Activated CD8-positive, alpha-beta memory T cell treated with anti-CD3 and anti-CD28 coated beads for 48 hours (primary cell): ENCODE measurements at places on chromosomes 2 and 18.

GRCh38 chr2:19859565-19859964, 42.2 kb downstream of the TTC32 start:
- DNase-seq: no peak

DNA sequence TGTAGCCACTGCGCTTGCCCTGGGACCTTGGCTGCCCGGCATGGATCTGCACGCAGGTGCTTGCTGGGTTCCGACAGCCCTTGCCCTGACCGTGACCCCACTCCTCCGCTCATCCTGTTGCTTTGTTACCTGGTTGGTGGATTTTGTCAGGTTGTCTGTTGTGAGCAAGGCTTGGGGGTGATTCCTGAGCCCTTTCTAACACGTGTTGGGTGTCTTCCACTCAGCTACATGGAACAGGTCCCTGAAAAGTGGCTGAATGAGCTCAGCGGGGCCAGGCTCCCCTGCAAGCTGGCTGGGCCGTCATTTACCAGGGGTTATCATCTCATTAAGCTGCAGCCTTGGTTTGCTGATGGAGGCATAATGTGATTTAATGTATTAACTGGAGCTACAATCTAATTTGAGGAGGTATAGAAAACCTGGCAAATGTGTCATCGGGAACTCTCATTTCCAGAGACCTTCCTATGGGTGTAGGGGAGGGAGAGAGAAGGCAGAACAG, 24.6 kb downstream of the RAMP1 start:
- no peak for DNase-seq

DNA sequence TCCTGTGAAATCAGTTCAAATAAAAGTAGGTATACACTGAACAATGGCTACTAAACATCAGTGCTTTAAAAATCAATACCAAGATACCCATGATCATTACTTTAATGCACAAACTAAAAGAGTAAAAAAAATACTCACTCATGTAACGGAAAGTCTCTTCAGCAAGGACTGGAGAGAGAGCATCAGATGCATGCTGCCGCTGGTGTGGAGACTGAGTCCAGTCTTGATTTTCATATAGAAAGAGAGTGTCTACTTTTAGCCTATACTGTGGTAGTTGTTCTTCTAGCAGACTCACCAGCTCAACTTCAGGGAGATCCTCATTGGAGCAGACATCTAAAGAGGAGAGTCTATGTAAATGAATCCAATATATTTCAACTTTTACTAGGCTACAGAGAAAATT, 44.0 kb downstream of the TRAK2 start:
- no peak for DNase-seq

- no peak for DNase-seq
These were observed 202 bp downstream of the MCEE start for GRCh38 chr2:71129902-71130151.

- DNase-seq: no peak
These were observed 26.3 kb downstream of the MRPL35 start for GRCh38 chr2:86225581-86225980.

DNA sequence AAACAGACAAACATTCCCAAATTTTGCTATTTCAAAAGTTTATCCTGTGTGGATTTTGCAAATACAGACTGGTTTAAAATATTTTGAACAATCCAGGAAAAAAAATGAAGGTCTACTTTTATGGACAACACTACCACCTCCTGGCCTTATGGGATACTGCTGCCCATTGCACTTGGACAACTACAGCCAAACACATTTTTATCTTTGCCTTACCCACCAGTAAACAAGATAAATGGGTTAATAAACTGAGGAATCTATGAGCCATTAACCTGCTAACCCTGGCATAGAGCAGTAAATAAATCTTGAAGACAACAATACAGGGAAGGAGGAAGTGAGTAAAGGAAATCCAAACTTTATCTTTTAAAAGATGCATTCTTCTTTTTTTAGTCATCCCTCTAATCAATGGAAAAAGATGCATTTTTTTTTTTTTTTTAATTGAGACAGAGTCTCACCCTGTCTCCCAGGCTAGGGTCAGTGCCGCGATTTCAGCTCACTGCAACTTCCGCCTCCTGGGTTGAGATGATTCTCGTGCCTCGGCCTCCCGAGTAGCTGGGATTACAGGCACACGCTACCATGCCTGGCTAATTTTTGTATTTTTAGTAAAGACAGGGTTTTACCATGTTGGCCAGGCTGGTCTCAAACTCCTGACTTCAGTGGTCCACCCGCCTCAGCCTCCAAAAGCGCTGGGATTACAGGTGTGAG, 2.1 kb upstream of the SPIRE1 start:
- no peak for DNase-seq

DNA sequence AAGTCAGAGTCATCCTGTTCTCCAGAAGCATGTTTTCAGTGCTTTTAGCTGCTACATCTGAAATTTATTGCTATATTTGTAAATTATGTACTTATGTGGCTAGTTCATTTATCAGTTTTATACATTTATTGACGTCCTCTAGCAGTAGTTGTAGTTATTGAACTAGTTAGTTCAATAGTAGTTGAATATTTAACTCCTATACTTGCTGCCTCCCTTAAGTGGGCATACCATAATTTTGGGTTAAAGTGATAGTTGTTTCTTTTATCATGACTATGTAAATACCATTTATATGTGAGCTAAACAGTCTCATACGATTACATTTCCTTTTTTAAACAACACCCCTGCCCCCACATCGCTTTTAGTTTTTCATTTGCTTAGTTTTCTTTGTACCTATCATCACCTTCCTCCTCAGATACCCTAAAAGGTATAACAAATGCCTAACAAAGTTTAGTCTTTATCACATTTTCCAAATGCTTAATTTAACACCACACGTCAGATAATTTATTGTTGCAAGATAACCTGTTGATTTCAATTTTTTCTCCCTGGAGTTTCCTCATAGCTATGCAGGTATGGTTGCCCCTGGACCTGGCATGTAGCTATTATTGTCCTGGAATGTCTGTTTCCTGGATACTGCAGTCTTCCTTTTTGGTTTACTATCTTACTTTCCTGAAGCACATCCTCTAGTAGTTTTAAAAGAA, 8.8 kb downstream of the MAP4K4 start:
- DNase-seq: no peak

GRCh38 chr2:137942833-137943677, 21.2 kb upstream of the HNMT start:
- DNase-seq: no peak

GRCh38 chr2:217158928-217159327, 299.1 kb upstream of the TNP1 start:
- no peak for DNase-seq

DNA sequence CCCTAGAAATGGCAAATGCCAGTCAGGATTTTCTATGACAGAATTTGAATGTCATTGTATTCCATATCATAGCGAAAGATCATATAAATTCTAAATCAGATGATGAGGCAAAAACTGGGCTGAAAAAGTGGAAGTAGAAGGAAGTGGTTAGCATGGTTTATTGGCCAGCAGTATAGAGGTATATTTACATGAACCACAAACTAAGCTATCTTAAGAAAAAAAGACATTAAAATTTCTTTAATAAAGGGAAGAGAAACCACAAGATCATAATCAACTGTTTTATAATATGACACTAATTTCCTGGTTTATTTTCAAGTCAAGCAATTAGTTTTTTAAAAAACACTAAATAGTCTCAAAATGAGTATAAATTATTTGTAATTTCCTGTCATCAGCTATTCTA, 123.2 kb upstream of the LRP1B start:
- no peak for DNase-seq

GRCh38 chr2:714005-714741, 37.0 kb upstream of the TMEM18 start:
- DNase-seq: no peak

DNA sequence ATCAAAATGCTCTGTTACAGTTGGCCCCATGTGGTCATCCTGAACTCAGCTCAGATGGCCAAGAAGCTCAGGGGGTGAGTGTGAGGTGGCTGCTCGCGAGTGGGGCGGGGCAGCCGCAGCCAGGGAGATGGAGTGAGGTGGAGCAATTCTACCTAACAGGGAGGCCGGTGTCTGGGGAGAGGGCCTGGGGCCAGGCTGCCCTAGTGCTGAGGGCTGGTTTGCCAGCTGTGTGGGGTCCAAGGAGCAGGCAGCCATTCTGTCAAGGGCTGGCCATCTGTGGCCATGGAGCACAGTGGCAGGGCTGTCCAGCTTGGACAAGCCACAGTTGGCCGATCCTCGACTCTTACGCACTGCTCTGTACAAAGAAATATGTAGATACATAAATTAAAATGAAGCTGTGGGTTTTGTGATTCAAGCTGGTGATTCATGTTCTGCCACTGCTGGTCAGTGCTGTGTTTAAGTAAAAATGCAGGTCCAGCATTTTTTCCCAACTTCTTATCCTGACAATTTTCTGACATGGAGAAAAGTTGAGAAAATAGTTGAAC, 82.1 kb downstream of the HS6ST1 start:
- DNase-seq: no peak

DNA sequence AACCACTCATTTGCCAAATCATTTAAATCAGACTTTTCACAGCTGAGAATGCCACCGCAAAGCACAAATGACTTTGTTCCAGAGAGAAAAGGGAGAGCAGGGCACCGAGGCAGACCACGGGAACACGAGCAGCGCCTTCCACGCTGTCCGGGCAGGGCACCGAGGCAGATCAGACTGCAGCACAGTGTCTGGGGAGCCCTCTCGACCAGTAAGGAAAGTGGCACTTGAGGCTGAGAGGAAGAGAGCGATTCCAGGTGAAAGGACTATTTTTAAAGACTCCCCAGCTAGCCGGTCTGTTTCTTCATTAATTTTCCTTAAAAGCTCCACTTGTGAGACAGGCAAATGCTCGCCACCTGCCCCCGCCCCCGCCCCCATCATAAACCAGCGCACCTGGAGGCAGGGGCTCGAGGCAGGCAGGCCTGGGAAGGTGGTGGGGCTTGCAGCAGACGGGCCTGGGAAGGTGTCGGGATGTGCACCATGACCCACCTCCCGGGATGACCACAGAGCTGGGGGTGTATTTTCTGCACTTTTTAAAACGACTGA, 80.9 kb upstream of the CTDP1 start:
- DNase-seq: no peak

- DNase-seq: no peak
These were observed 19.6 kb upstream of the RPIA start for GRCh38 chr2:88671786-88672427.

DNA sequence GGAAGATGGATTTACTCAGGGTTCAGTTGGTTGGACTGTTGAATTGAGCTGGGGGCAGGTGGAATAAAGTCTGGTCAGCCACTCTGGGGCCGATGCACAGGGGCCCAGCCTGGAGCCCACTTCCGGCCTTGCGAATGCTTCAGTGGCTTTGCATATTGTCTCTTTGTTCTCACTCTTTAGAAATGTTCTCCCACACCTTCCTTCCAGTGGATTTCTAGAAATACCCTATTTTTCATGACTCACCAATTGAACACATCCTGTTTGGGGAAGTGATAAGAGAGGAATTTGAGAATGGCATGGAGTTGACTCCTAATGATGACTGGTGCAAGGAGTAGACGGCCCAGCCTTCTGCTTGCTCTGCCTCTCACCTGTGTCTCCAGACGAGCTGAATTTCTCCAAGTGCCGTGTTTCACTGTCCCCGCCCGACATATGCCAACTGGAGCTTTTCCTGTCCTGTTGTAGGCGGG, 28.1 kb downstream of the ASAP2 start:
- no peak for DNase-seq

- no peak for DNase-seq
These were observed 25.7 kb upstream of the FZD7 start for GRCh38 chr2:202007983-202008354.

DNA sequence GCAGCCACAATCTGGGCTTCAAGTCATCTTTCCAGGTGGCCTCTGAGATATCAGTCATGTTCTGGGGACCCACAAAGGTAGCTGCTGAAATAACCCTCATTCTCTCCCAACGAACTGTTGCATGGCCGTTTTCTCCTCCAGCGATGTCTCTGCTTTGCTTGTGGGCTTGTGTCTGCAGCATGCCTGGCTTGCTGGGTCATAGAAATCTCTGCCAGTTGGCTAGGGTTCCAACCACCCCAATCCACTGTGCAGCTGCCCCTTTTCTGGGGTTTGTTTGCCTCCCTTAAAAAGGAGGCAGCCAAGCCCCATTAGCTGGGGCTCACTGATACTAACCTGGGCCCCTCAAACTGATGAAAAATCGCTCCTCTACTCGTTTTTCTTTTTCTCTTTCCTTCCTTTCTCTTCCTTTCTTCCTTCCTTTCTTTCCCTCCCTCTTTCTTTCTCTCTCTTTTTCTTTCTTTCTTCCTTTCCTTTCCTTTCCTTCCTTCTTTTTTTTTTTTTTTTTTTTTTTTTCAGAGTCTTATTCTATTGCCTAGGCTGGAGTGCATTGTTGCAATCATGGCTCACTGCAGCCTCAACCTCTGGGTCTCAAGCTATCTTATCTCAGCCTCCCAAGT, 680.0 kb downstream of the EPHA4 start:
- no peak for DNase-seq

GRCh38 chr2:51990684-51991083, 958.8 kb upstream of the NRXN1 start:
- no peak for DNase-seq

GRCh38 chr18:51107082-51107481, 77.1 kb downstream of the SMAD4 start:
- DNase-seq: no peak

- DNase-seq: no peak
These were observed 19.3 kb upstream of the ITGAV start for GRCh38 chr2:186570604-186571003.

- DNase-seq: no peak
These were observed 62.0 kb downstream of the ASXL2 start for GRCh38 chr2:25816249-25816648.

DNA sequence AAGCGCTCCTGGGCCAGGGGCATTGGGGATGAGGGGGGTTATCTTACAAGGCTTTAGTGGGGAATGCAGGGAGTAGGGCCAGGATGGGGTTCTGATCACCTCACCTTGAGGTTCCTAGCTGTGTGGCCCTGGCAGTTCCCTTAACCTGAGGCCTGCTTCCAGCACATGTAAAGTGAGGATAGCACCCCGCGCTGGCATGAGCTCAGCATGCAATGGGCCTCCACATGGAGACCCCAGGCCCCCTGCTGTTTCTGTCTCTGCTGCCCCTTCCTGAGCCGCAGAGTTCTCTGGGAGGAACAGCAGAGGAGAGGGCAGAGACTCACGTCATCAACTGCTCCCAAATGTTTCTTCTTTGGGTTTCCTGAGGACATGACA, 8.6 kb upstream of the TEX51 start:
- no peak for DNase-seq

- DNase-seq: no peak
These were observed 148.5 kb downstream of the FHOD3 start for GRCh38 chr18:36446059-36446458.

DNA sequence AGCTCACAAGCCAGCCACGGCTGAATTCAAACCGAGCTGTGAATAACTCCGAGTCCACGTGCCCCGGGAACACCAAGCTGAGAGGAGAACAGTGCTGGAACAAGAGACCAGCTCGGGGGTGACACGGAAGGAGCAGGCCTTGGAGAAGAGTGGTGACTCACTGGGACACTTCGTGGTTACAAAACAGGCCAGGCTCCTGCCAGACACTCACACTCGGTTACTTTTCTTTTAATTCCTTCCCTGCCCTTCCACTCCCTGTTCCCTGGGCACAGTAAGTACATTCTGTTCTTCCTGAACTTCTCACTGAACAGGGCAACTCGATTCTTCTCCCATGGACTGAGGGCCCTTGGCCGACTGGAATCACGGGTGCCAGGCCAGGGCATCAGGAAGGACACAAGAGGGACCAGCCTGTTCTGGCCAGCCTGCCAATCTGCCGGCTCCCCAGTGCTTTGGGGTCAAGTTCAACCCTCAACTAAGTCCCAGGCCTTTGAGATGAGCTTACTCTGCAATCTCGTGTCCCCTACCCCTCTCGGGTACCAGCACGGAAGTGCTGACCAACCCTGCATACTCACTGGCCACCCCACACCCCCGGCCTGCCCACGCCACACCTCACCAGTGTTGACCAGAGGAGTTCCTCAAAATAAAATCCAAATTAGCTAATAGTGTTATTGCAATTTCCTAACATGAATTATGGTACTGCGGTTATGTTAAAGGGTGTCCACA, 87.5 kb downstream of the TFCP2L1 start:
- no peak for DNase-seq
